NCI-H187 (cell line): ENCODE measurements at places on chromosomes 3 and 15.

DNA sequence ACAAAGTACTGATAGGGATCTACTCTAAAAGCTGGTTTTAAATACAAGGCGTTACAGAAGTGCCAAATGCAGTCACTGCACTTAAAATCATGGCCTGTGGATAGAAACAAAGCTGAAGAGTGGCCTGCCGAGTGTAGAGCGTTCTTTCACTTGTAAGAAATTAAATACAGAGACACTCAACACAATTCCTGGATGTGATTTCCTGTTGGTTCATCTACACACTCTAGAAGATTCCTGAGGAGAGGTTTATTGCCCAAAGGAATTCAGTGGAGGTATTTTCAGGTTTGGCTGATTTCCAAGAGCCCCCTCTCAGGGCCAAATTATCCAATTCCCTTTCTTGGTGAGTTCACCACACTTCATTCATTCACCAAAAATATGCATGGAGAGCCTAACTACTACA lies 200.3 kb upstream of the IL12A start:
- DNase-seq, result no peak

- no peak for DNase-seq
These were observed 18.0 kb upstream of the NEO1 start for GRCh38 chr15:73034221-73034620.

- no peak for DNase-seq
These were observed at the start of gene ZBTB38 for GRCh38 chr3:141368062-141368924. TSS of gene ZBTB38 (plus strand) at chr3:141368504. CDS start at chr3:141442389, 73,885 bp downstream.

- DNase-seq, result no peak
These were observed 245.1 kb downstream of the MAGI1 start for GRCh38 chr3:65793495-65794200.

DNA sequence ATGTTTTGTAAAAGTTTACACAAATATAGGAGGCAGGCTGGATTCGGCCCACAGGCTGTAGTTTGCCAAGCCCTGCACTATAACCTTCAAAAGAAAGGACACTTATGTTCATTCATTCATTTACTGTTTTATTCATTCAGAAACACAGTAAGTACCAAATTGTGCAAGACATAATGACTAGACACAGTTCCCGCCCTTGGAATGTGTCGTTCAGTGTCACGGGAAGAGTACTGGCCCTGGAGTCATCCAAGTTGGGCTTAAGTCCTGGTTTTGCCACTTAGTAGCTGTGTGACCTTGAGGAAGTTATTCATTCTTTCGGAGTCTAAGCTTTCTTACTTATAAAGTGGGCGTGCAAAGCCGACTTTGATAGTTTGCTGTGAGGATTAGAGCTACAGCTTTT lies 22.0 kb downstream of the COLQ start:
- no peak for DNase-seq

GRCh38 chr3:94082391-94082937 lies 19.6 kb downstream of the NSUN3 start:
- no peak for DNase-seq
